ENCODE measurements at places on chromosomes 7 and 10.

DNA sequence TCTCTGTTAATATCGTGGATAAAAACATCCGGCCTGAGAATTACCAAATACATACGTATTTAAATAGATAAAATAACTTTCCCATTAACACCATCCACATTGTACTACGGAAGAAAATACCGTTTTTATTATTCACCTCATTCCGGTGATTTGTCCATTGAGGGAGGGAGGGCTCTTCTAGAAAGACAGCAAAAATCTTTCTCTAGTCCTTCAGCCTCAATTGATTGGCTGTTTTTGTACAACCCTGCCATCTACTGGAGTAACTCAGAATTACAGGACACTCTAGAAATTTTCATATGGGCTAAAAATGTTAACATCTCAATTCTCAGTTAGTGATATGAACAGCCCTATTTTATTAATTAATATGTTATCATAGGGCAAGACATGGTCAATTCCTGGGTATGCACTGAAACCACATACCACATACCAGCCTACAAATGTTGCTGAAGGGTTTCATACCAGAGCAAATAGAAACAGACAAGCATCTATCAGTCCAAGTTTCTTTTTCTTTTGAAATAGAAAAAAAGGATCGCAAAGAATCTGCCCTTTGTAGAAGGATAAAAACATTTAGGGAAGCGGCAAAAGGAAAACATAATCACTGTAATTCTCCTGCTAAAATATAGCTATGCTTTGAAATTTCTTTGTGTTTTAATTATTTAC is 55.8 kb upstream of the CDCA7L start:
- no peaks in the 10 kb centered on the region for H3K27me3 ChIP-seq
- H3K27ac ChIP-seq, result no peak overlapping the region
- H3K36me3 ChIP-seq, result no peaks in the 10 kb centered on the region
- no peak overlapping the region for H3K4me3 ChIP-seq
- peak; percentile 61 for DNase-seq

GRCh38 chr10:103637927-103638557 is 144.5 kb downstream of the NEURL1 start:
- peak overlapping the region; percentile 92 for H3K27ac ChIP-seq
- H3K27me3 ChIP-seq, result no peaks in the 10 kb centered on the region
- no peak overlapping the region for H3K4me3 ChIP-seq
- H3K36me3 ChIP-seq, result no peaks in the 10 kb centered on the region
- no peak for DNase-seq

DNA sequence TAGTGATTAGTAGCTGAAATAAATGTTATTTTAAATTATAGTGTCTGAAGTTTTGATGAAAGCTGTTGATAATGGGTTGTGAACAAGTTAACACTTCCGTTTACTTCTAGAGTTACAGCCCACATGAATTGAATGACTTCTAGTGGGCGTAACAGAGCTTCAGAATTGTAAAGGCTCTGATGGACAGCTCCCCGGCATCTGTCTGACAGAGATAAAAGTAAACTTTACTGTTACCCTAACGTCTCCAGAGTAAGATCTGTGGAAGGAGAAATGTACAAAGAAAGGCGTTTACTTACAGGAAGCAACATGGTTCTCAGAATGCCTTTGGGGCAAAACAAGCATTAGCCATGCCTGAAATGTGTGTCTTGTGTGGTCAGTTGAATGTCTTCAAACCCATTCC is 124.4 kb downstream of the ADARB2 start:
- H3K36me3 ChIP-seq, result no peaks in the 10 kb centered on the region
- H3K4me1 ChIP-seq, result no peaks in the 10 kb centered on the region
- no peaks in the 10 kb centered on the region for H3K27me3 ChIP-seq
- no peak for DNase-seq
- no peak overlapping the region for H3K4me3 ChIP-seq
- no peak overlapping the region for H3K27ac ChIP-seq

GRCh38 chr7:155477476-155477875 is 19.5 kb downstream of the EN2 start:
- H3K27ac ChIP-seq, result no peak overlapping the region
- peaks cover 3% of the 10 kb centered on the region for H3K4me1 ChIP-seq
- no peak for DNase-seq
- H3K27me3 ChIP-seq, result peaks cover 18% of the 10 kb centered on the region
- no peak overlapping the region for H3K4me3 ChIP-seq

DNA sequence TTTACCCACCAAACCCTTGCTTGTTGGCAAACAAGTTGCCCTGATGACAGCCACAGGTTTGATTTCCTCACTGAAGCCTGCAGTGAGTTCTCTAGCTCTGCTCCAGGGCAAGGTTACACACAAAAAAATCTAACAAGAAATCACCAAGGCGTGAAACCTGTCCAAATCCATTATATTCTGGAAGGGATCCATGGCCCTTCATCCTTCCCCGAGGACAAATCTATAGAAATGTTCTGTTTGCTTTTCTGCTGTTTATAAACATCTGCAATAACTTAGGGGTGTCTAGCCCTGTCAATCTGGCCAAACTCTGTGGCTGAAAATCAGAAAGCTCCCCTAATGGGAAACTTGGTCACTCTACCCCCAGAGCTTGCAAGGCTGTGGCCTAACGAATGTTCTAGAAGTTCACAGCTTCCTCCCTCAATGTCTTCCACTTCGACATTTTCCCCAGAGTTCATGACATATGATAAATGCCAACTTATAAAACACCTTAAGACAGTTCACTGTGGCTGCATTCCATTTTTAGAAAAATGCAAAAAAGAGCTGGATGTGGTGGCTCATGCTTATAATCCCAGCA is 164.5 kb downstream of the PRPF18 start:
- no peak for DNase-seq
- peaks cover 3% of the 10 kb centered on the region for H3K4me1 ChIP-seq
- no peak overlapping the region for H3K4me3 ChIP-seq
- peaks cover 90% of the 10 kb centered on the region for H3K36me3 ChIP-seq

- H3K4me1 ChIP-seq, result no peaks in the 10 kb centered on the region
- H3K4me3 ChIP-seq, result no peak overlapping the region
- H3K36me3 ChIP-seq, result peaks cover 56% of the 10 kb centered on the region
- no peak for DNase-seq
- no peak overlapping the region for H3K27ac ChIP-seq
- H3K27me3 ChIP-seq, result no peaks in the 10 kb centered on the region
Measured at GRCh38 chr10:73209705-73210104, 37.4 kb downstream of the DNAJC9 start.

- H3K4me1 ChIP-seq, result no peaks in the 10 kb centered on the region
- no peak overlapping the region for H3K27ac ChIP-seq
- no peaks in the 10 kb centered on the region for H3K36me3 ChIP-seq
- H3K27me3 ChIP-seq, result no peaks in the 10 kb centered on the region
- no peak overlapping the region for H3K4me3 ChIP-seq
Measured at GRCh38 chr7:144378651-144379050, 23.4 kb downstream of the ARHGEF5 start.

GRCh38 chr7:16416289-16417282 is 4.8 kb downstream of the CRPPA start:
- no peak overlapping the region for H3K27ac ChIP-seq
- no peak for DNase-seq
- H3K4me1 ChIP-seq, result peaks cover 4% of the 10 kb centered on the region
- H3K27me3 ChIP-seq, result no peaks in the 10 kb centered on the region
- H3K4me3 ChIP-seq, result no peak overlapping the region

DNA sequence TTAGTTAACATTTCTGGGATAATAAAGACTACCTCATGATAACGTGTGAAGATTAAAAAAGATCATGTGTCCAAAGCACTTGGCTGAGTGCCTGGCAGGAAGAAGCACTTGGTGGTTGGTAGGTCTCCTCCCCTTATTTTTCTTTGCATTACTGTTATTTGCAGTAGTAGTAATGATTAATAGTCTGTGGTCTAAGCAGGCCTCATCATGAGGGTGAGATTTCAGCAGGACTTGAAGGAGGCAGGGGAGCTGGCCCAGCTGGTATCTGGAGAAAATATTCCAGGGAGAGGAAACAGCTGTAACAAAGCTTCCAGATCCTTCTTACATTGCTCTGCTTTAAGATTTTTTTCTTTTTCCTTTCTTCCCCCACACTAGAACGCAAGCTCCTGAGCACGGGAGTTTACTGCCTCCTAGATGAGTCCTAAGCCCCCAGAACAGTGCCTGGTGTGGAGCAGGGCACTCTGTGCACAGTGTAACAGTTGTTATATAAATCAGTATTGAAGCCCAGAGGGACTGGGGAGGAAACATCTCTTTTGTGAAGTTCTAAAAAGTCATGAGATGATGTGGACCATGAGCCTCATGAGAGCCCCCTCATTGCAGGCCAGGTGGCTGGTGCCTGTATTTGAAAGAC is 31.1 kb upstream of the RHEB start:
- no peaks in the 10 kb centered on the region for H3K27me3 ChIP-seq
- no peaks in the 10 kb centered on the region for H3K4me1 ChIP-seq
- H3K4me3 ChIP-seq, result no peak overlapping the region
- DNase-seq, result no peak
- H3K36me3 ChIP-seq, result no peaks in the 10 kb centered on the region
- H3K27ac ChIP-seq, result no peak overlapping the region

DNA sequence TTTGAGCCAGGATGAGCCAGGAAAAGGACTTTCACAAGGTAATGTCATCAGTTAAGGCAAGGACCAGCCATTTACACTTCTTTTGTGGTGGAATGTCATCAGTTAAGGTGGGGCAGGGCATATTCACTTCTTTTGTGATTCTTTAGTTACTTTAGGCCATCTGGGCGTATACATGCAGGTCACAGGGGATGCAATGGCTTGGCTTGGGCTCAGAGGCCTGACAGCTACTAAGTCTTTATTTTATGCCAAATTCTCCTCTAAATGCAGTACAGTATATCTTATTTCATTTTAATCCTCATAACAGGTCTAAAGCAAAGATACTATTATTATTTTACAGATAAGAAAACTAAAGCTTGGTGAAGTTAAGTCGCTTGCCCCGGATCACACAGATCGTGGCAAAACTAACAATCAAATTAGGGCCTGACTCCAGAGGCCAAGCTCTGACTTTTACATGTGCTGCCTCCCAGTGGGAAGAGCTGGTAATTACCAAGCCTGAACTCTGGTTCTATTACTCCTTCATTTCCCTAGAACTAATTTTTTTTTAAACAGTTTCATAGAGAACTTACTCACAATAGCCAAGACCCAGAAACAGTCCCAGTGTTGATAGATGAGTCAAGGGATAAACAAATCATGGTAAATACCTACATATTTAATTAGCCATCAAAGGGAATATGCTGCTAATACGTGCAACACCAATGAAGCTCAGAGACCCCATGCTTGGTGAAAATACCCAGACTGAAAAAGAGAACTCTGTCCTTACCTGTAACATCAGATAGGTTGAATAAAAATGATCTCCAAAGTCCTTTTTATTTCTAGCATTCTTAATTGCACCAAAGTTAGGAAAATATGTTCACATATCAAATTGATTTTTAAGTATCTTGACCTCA is 35.4 kb downstream of the C7orf25 start:
- no peaks in the 10 kb centered on the region for H3K4me1 ChIP-seq
- H3K27me3 ChIP-seq, result no peaks in the 10 kb centered on the region
- H3K27ac ChIP-seq, result no peak overlapping the region
- DNase-seq, result peak; percentile 46

DNA sequence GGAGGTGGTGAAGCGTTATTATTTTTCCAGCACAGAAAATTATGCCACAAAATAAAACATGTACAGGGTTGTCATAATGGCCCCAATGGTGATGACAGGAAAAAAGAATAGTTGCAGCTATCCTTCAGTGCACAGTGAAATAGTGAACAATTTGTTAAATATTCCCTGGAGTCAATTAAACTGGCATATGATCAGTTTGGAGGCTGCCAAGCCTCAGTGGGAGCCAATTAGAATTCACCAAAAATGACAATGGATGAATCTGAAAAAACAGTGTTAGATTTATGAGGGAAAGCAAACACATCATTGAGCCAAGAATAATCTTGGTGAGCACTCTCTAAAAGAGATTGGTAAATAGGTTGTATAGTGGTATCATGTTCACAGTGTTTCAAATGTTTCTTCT is 146.3 kb downstream of the OTUD1 start:
- no peaks in the 10 kb centered on the region for H3K36me3 ChIP-seq
- H3K27me3 ChIP-seq, result no peaks in the 10 kb centered on the region
- peaks cover 1% of the 10 kb centered on the region for H3K4me1 ChIP-seq
- DNase-seq, result no peak

DNA sequence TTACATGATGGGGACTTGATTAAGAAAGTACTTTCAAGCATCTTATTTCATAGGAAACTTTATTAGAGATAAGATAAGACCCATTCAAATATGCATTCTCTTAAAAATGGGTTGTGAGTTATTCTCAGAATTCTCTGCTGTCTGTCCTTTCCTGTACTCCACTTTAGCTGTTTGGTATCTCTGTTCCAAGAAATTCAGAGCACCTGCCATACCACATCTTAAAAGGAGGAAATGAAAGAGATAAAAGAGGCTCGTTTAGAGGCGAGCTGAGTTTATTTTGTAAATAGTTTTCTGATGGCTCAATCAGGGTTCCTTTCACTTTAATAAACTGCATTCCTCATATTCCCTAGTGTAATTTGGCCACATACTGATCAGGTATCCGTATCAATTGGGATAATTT is 87.2 kb downstream of the MDFIC start:
- no peak overlapping the region for H3K27ac ChIP-seq
- H3K4me1 ChIP-seq, result peaks cover 23% of the 10 kb centered on the region
- no peak for DNase-seq
- no peak overlapping the region for H3K4me3 ChIP-seq

DNA sequence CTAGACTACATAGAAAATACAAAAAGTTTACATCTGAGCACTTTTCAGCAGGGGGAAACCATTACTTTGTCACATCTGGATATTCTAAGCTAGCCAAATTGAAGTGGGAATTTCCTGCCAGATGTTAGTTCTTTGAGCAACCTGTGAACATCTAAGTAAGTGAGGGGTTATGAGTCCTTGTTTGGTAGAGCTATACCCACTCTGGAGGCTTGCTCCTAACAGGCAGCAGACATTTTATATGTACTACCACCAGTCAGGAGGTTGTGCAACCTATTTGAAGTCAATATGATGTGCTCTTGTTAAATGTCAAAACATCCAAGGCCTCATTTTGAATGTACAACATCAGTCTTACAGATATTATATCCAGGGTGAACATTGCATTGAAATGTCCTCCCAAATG is 143.3 kb upstream of the KAT6B start:
- DNase-seq, result no peak
- no peak overlapping the region for H3K27ac ChIP-seq
- H3K36me3 ChIP-seq, result no peaks in the 10 kb centered on the region
- no peak overlapping the region for H3K4me3 ChIP-seq

DNA sequence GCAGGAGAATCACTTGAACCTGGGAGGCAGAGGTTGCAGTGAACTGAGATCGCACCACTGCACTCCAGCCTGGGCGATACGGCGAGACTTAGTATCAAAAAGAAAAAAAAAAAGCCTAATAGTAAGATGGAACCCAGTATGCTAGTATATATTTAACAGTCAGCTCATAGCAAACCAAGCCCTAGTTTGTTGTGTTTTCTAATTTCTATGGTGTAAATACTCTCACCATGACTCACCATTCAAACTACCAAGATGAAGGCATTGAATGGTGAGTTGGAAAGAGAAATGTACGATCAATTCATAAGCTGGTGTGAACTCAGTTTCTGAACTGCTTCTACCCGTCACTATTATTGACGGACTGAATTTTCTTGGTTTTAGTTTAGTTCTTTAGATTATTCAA is 173.7 kb upstream of the KAT6B start:
- H3K4me3 ChIP-seq, result no peak overlapping the region
- H3K36me3 ChIP-seq, result no peaks in the 10 kb centered on the region
- H3K4me1 ChIP-seq, result peaks cover 2% of the 10 kb centered on the region
- no peak for DNase-seq

GRCh38 chr10:49207113-49207512 is 18.9 kb upstream of the TMEM273 start:
- DNase-seq, result no peak
- no peak overlapping the region for H3K4me3 ChIP-seq
- no peak overlapping the region for H3K27ac ChIP-seq
- H3K36me3 ChIP-seq, result no peaks in the 10 kb centered on the region

- DNase-seq, result no peak
- H3K27ac ChIP-seq, result no peak overlapping the region
- no peak overlapping the region for H3K4me3 ChIP-seq
- H3K27me3 ChIP-seq, result peaks cover 24% of the 10 kb centered on the region
Measured at GRCh38 chr10:71303569-71303907, 15.5 kb upstream of the SLC29A3 start.
